ENCODE measurements at places on chromosomes 6 and 20.
A peak's percentile ranks its signal among the peaks of the same experiment; 100 is the strongest.

DNA sequence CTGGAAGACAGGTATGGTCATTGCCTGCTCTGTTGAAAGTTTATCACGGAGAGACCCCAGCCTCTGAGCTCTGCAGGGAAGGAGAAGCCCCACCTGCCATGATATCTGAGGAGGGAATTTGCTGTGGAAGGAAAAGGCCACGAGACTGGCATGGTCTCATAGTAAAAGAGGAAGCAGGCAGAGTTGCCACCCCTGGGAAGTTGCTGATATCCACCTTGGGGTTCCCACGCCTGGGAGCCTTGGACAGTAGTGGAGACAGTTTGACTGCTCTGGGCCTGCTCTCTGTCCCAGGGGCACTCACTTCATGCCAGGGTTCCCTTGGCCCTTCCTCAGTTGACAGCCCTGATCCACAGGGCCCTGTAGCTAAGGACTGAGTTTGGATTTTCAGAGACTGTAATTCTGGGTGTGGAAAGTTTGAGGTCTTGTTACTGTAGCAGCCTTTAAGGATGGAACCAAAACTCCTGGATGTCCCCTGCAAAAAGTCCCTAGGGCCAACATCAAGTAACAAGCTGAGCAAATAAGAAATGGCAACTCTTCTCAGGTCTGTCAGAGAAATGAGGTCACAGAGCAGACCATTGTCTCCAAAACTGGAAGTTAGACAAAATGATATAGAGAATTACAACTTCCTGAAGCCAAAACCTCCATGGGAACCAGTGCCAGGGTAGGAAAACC lies 6.9 kb upstream of the SIRPB1 start:
- DNase-seq = no peak

- no peak for DNase-seq
These were observed 11.0 kb downstream of the SESN1 start for GRCh38 chr6:109083657-109084056.

- DNase-seq = peak; percentile 55
These were observed 5.3 kb upstream of the TCP11 start for GRCh38 chr6:35146453-35146852.

- DNase-seq = no peak
These were observed 167.6 kb downstream of the TFAP2B start for GRCh38 chr6:50986319-50986718.

GRCh38 chr6:138622967-138623366 lies 123.7 kb upstream of the NHSL1 start:
- DNase-seq = peak; percentile 8

DNA sequence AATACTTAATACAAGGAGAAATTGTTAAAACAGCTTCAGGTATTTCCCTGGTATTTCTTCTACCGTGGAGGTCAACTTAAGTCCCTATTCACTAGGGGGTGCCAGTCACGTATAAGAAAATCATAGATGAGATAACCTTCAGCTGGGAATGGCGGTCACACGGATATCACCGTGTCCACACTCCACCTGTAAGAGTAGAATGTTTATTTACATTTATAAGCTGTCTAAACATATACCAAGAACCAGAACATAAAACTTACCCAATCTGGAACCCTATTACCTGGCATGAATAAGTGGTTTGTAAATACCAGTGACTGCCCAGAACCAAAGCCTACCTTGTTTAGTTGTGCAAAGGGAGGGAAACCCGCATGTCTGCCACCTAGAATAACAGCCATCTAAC lies 1.9 kb upstream of the ELOVL4 start:
- DNase-seq = peak; percentile 80

- peak; percentile 81 for DNase-seq
These were observed 83.5 kb downstream of the ZMYND8 start for GRCh38 chr20:47272893-47273590.

- DNase-seq = no peak
These were observed 41.1 kb downstream of the FARS2 start for GRCh38 chr6:5302220-5302946.

DNA sequence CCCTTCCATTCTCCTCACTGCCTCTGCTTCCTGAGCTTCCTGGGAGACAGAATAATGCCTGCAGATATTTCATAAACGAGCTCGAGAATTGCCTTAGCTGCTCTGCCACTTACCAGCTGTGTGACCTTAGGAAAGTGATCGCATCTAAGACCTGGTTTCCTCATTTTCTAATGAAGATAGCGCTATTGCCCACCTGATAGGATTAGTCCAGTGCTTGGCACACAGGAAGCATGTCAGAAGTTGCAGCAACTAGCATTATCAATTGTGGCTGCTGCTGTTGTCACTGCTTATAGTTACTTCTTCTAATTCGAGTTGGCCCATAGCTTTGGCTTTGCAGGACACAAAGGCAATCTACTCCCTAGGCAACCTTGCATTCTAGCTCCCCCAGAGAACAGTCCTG lies 305.5 kb upstream of the SGK1 start:
- no peak for DNase-seq

GRCh38 chr6:116221911-116222310 lies 32.0 kb downstream of the TSPYL4 start:
- no peak for DNase-seq

All from fibroblast of the aortic adventitia (primary cell).